ENCODE measurements at places on chromosomes 11 and 22.

DNA sequence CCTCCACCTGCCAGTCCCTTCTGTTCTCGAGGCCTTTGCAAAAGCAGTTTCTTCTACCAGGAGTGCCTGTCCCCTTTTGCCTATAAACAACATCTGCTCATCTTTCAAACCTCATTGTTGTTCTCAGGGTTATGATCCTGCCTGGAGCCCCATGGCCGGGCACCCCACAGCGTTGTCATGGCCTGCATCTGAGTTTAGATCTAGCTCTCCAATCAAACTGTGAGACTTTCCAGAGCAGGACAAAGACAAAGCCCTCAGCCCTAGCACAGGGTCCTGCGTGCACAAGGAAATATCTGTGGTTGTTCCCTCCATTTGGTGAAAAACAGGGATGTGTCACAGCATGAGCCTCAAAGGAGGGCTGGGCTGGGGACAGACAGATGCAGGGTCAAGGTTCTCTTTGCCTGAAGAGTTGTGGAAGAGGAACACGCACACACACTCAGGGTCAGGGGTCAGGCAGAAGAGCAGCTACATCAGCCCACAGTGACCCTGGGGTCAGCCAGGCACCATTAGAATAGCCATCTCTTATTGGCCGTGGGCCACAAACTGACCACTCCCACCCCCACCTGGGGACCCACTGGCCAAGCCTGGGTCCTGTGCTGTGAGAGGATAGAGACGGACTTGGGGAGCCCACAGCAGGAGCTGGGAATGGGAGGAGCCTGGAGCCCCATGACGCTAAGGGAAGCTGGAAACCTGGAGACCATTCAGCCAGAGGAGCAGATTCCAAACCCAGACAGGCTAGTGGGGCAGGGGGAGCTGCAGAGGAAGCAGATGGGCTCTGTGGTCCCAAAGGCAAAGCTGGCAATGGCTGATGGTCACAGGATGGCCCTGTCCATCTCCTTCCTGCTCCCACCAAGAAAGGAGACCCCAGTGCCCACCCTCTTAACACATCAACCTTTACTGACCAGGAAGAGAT lies 99.4 kb downstream of the PDE2A start:
- DNase-seq = peak; percentile 73

- DNase-seq = no peak
Observed at GRCh38 chr11:115657586-115657985, 153.4 kb upstream of the CADM1 start.

DNA sequence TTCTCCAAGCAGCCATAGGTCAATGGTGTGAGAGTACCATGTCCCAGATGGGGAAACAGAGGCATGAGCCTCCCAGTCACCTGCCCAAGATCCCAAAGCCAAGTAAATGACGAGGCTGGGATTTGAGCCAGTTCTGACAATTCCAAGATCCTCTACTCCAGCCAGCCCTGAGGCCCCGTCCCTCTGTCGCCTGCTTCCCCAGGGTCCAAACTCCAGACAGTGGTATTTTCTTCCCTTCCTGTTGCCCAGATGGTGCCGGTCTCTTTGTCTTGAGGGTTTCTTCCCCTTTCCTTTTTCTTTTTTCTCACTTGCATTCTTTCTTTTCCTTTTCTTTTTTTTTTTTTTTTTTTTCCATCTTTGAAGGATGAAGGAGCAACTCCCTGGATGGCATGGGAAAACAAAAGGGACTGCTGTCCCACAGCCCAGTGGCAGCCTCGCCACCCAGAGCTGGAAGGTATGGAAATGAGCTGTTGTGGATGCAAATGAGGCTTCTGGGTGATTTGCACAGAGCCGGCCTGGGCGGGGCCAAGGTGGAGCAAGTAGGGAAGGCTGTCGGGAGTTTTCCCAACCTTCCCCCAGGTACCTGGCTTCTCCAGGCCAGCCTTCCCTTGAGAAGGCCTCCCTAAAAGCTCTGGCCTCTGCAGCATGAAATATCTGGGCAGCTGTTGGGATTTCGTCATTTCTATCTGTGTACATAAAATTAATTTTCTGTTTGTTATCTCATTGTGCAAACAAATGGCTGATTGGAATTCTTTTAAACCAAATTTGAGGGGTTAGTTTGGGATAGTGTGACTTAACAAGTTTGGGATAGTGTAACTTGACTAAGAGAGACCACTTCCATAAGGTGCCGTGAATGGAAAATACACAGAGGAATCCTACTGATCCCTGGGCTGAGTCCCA lies 146.8 kb downstream of the MN1 start:
- no peak for DNase-seq

GRCh38 chr22:39231197-39231950 lies 13.4 kb downstream of the PDGFB start:
- no peak for DNase-seq

- no peak for DNase-seq
Observed at GRCh38 chr11:128405714-128406662, 181.4 kb downstream of the ETS1 start.

- no peak for DNase-seq
Observed at GRCh38 chr11:3627291-3627690, 14.5 kb downstream of the ART5 start.

- DNase-seq = no peak
Observed at GRCh38 chr22:46587061-46587460, 33.1 kb upstream of the GRAMD4 start.

DNA sequence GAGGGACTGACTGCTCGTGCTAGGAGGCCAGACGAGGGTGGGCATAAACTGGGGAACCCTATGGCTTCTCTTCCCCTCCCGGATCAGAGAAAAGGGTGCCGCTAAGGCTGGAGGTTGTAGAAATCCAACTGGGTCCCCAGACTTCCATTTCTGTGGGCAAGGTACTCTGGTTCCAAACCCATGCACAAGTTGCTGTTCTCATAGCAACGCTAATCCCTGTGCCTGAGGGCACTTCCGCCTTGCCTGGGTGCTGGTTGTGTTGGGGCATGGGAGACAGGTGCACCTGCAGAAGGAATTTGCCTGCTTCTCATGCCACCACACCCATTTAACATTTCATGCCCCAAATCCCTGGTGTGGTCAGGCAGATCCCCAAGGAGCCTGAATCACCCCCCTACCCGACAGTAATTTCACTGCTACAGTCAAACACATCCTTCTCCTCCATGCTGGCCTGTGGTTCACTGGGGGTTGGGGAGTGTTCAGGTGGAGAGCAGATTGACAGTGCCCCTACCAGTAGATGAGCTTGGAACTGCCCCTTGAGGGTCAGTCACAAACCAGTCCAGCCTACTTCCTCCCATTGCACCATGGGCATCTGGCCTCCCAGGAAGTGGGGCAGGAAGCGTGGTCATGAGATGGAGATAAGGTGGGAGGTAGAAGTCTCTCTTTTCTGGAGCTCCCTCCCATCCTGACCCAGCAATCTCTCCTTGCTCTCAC lies 1.2 kb downstream of the C2CD2L start:
- no peak for DNase-seq

DNA sequence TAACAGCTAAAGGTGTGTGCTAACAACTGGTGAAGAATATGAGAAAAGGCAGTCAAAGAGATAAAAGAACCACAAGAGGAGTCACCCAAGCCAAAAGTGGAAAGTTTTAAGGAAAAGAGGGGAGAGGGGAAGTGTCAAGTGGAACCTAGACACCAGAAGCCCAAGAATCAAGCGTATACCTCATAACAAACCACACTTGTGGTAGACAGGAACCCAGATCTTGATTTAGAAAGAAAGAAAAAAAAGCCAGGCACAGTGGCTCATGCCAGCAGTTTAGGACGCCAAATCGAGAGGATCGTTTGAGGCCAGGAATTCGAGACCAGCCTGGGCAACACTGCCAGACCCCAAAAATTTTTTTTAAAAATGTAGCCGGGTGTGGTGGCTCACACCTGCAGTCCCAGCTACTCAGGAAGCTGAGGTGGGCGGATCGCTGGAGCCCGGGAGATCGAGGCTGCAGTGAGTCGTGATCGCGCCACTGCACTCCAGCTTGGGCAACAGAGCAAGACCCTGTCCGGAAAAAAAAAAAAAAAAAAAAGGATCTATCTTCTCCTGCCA lies 877 bp downstream of the SLC25A17 start:
- DNase-seq = no peak

DNA sequence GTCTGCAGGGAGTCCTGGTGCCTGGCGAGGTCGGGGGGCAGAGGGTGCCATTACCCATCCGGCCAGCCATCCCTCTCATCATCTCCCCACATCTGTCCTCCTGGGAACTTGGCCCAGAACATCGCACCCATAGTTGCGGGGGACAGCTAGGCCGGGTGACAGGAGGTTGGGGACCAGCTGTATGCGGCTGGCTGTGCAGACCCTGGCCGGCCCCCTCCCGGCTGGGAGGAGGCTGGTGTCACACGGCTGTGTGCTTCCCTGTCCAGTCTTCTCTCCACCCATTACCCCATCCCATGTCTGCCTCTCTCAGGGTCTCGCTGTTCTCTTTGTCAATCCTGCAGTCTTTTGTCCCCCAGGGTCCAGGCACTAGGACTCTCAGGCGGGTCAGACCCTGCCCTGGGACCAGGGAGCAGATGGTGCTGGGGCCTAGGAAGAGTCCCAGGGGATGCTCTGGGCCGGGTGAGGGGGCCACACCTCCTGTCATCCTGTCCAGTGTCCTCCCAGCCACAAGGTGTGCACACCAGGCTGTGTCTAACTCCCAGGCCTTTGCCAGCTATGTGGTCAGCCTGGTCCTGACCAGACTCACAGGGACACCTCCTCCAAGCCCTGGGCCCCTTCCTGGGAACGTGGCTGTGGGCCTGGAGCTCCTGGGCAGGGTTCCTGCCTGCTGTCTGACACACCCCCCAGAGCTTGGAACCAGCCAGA lies 6.4 kb upstream of the TBX1 start:
- DNase-seq = no peak

DNA sequence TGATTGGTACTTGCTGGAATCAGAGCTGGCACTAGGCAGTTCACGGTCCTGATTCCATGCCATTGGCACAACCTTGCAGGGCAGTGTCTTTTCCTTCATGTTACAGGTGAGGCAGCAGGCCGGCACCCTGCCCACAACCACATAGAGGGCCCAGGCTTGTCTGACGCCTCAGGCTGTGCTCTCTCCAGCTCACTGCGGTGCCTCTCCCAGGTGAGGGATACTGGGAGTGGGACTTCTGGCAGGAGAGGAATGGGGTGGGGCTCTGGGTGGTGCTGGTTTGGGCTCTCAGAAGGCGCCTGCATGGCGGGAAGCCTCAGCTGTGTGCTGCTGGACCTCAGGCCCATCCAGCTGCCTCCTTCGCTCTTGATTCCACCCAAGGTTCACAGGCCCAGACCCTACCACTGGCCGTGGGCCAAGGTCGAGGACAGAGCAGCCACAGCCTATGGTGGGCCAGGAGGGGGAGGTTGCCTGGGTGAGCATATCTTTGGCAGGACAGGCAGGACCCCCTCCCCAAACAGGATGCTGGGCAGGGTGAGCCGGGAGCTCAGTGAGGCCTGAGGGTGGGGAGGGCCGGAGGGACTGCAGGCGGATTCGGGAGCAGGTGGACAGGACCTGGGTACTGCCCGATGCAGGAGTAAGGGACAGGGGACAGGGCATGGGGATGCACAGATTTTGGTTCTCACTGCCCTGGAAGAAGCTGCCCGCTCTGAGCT lies 7.0 kb upstream of the MPPED1 start:
- no peak for DNase-seq

DNA sequence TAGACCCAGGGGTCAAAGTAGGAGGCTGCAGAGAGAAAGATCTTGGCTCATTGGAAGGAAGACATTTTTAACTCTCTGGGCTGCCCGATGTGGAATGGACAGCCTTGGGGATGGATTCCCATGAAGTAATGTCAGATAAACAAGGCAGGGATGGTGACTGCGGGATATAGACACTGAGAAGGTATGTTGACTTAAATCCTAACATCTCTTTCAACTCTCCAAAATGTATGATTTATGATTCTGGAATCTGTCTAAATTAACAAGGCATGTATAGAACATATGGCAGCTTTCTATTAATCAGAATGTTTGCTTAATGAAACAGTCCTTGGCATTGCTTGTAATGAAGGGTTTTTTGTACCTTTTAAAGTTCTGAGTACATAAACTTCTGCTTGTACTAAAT lies 56.1 kb upstream of the VSTM5 start:
- DNase-seq = no peak

DNA sequence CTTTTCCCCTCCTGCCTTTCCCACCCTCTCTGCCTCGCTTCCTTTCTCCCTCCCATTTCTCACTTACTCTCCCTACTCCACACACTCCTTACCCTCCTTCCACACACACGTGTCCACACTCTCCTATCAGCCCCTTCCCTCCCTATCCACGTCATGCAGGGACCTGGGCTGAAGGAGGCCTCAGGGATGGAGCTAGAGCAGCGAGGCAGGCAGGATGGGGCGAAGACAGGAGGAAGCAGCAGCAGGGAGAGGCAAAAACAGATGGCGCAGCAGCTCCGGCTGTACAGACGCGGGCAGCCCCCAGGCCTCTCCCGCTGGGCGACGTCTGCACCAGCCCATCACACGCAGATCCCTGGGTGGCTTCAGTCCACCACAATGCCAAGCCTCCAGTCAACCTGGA lies 97.9 kb downstream of the SPATA19 start:
- DNase-seq = peak; percentile 61

DNA sequence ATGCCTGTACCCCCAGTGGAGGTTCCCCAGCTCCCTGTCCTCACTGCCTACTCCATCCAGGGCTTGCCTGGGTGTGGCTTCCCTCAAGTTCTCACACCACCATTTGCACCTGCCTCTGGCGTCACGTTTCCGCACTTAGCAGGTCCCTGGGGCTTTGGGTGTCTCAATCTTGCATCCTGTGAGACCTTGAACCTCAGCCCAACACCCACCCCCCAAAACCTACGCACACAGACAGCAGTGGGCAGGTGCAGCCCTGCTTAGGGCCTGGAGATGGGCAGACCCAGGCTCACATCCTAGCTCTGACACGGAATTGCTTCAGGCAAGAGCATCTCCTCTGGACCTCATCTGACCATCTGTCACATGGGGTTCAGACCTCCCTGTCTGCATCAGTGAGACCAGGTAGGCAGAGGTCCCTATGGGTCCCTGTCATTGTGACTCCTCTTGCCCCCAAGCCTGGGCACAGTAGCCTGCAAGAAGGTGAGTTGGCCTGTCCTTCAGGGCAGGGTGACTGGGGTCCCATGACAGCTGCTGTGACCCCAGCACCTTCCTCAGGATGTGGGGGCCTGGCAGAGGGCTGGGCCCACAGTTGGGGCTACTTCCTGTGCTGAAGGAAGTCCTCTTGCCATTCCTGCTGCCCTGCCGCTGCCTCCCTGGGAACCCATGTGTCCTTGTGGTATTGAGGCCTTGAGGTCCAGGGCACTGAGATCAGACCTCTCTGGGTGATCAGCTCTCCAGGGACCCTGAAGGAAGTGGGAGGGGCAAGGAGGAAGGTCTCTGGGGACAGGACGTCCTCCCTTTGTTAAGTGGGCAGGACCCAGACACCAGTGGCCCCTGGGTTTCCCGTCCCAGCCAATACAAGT lies 2.0 kb downstream of the SIPA1 start:
- DNase-seq = no peak

GRCh38 chr22:41285820-41286638 lies at the start of gene RANGAP1:
TSS of gene RANGAP1 (minus strand) at chr22:41286187. CDS start at chr22:41281044, 5,143 bp downstream.
- DNase-seq = peak; percentile 92

GRCh38 chr11:70755410-70756158 lies 357.3 kb downstream of the CTTN start:
- peak; percentile 1 for DNase-seq
